ENCODE measurements at places on chromosomes 12 and 14.

DNA sequence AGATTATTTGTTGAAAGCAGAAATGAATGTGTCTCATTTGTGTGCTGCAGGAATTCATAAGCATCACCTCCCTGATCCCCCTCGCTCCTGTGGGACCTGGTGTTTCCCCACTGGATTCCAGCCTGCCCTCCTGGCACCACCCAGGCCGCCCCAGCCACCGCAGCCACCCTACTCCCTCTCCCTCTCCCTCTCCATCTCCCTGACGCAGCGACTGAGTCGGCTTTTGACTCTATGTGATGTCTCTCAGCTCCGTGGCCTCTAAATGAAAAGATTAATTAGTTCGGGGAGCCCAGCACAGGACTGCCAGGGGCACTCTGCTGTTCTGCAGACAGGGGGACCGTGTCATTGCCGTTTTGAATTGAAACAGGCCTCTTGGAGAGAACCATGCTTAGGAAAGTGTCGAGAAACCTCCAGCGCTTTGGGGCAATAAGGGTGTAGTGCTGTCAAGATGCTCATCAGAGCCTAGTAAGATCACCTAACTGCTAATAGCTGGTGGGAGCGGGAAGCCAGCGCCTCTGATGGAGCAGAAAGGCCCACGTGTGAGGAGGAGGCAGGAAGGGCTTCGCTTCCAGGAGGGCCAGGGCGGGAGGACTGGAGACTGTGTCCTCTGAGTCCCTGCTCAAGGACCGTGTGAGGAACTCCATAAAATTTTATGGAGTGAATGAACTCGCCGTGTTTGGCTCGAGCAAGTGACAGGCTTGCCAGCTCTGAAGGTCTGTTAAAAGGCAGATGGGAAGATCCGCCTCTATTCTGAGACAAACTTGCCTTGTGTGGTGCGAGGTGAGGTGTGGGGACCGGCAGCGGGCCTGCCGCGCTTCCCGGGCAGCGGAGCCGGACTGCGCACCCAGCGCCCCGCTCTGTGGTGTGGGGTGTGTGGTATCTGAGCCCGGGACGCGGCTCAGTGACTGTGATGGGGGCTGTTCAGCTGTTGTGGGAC, 157.4 kb upstream of the C14orf180 start:
- no peak for DNase-seq

DNA sequence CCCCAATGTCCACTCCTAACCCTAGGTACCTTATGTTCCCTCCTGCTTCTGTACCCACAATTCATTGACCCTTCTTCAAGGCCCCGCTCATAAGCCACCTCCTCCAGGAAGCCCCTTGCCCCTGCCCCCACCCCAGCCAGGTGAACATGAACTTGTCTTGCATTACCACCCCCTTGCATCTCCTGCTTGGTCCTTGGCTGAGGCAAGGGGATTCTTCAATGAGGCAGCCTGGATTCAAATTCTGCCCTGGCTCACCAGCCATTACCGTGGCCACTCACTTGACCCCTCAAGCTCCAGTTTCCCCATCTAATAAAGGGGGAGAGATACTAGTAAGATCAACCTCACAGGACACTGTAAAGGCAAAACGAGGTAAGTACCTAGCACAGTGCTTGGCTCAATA, 193.1 kb downstream of the DICER1 start:
- no peak for DNase-seq

GRCh38 chr12:47155457-47156166, 75.9 kb upstream of the AMIGO2 start:
- no peak for DNase-seq

DNA sequence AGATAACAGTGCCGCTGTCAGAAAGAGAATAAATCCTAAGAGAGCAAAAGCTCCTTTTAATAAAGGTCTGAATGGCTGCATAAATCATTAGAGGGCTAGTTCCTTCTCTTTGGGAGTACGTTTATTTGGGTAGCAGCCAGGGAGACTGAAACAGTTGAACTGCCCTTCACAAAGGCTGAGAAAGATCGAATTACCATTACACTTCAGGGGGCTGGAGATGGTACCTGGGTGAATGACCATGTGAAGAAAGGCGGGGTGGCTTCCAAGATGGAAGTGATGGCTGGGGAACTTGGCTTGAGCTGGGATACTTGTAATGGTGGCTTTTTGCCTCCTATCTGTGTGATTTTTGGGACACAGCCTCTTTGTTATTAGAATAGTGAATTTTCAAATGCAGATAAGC, 1.7 kb upstream of the FGD4 start:
- DNase-seq, result no peak

GRCh38 chr14:85293612-85294234, 236.2 kb upstream of the FLRT2 start:
- DNase-seq, result no peak

GRCh38 chr14:94374749-94375260, 13.6 kb downstream of the SERPINA1 start:
- DNase-seq, result no peak

- DNase-seq, result no peak
These were observed 127.4 kb upstream of the ATF1 start for GRCh38 chr12:50636505-50636904.

DNA sequence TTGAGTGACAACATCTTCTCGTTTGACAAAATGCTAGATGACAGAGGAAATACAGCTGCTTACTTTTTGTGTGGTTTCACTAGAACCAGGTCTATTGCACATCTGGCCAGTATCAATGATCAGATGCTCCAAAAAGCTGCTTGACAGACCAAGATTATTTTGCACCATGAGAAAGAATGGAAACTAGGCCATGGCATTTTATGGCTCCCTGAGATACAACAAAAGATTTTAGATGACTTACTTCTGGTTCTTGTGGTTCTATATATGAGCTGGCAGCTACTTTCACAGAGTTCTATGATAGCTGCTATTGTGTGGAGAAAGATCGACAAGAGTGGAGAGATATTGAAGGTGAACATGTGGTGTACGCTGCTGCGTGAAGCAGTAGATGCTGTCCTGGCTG, 25.9 kb upstream of the PPFIBP1 start:
- DNase-seq, result no peak

- no peak for DNase-seq
These were observed 78.0 kb downstream of the DBX2 start for GRCh38 chr12:44972746-44973421.

DNA sequence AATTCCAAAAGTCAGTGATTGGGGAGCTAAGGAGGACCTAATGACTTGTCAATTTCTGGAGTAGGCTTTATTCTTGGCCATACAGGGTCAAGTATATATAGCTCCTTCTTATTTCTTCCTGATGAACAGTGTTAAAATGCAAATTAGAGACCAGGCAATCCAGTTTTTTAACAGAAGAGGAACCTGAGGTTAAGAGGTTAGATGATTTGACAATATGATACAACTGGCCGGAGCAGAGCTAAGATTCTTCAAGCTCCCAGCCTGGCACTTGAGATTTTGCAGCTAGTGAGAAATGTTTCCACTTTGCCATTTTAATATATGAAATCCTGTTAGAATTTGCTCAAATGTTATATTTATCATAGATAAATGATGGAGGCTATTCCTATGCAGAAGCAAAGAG, 204.0 kb downstream of the SSPN start:
- DNase-seq, result no peak

DNA sequence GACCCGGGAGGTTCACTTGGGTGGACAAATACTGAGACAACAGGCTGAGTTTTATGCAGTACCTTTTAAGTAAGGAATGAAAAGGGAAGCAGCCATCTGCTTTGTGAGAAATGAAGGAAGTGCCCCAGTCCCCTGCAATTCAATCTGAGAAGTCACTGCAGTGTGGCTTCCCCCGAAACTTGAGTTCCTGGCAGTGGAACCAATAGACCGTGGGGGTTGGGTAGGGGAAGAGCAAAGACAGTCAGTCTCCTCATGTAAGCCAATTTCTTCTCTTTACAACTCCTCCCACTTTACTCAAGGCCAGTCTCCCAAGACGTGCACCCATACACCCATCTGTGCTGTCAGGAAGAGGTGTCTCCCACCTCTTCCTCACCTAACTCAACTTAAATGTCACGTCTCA, 206.5 kb downstream of the BCAT1 start:
- DNase-seq, result no peak

- DNase-seq, result no peak
These were observed 4.6 kb upstream of the CEP128 start for GRCh38 chr14:80946187-80946586.

DNA sequence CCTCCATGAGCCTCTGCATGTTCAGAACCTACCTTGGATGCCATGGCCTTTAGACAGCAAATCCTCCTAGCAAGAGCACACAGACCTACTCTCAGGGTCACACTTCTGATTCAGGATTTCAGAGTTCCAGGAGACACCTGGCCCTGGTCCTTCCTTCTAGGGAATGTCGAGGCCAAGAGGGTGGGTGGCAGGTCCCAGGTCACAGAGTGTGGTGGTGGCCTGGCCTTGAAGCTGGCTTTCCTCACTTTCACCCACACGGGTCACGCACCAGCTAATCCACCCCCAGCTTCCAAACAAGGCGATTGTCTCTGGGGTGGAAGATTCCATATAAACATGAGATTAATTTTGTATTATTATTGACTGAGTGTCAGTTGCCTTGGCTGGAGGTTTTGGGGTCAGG, 328.3 kb upstream of the RTL1 start:
- no peak for DNase-seq

GRCh38 chr14:99346470-99347080, 74.6 kb upstream of the BCL11B start:
- no peak for DNase-seq

GRCh38 chr12:19915392-19916195, 452.7 kb upstream of the PDE3A start:
- no peak for DNase-seq

DNA sequence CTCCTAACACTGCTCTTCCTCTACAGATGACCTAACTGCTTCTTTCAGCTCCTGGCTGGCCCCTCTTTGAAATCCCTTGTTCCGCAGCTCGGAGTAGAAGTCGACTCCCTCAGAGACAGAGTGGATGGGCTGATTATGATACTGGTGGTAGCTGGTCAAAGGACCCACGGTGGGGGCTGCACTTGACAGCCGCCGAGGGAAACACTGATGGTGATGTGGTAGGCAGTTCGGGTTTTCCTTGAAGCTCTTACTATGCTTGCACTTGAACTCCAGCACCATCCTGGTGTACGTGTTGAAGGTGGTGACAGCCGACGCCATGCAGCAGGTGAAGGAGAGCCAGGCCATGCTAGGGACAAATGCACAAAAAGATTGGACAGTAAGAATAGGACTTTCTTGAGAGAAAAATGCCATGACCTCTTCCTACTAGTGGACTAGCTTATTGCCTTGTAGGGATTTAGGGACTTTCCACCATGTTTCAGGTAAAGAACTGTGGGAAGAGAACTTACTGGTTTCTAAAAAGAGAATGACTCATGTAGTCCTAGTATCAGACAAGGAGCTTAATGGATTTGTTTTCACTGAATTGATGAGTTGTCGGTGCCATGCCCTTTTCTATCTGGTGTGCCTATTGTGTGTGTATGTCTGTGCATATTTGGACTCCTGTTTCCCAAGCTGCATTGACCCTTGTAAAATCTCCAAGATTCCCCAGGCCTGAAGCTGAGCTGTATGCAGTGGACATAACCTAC, 18.4 kb downstream of the GSG1 start:
- DNase-seq, result no peak

DNA sequence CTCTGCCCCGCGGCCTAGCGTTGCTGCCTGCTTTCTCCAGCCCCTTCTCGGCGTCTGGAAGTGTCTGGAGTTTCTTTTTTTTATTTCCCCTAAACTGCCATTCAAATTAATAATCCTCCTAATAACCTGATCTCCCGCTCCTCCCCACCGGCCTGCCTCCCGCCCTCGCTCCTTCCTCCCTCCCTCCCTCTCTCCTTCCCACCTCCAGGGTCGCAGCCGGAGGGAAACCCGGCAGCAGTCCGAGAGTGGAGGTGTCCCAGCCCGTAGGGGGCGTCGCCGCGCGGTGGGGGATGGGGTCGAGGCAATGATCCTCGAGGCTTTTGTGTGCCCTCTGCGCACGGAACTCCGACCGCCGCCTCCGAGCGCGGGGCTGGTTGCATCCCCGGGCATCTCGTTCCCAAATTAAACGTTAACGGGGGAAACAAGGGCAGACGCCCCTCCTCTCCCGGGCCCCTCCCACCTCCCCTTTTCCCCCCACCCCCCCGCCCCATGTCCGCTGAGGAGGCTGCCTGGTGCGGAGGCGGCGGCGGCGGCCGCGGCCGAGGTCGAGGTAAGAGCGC, 1.0 kb upstream of the SOCS2 start:
- DNase-seq, result peak; percentile 38

DNA sequence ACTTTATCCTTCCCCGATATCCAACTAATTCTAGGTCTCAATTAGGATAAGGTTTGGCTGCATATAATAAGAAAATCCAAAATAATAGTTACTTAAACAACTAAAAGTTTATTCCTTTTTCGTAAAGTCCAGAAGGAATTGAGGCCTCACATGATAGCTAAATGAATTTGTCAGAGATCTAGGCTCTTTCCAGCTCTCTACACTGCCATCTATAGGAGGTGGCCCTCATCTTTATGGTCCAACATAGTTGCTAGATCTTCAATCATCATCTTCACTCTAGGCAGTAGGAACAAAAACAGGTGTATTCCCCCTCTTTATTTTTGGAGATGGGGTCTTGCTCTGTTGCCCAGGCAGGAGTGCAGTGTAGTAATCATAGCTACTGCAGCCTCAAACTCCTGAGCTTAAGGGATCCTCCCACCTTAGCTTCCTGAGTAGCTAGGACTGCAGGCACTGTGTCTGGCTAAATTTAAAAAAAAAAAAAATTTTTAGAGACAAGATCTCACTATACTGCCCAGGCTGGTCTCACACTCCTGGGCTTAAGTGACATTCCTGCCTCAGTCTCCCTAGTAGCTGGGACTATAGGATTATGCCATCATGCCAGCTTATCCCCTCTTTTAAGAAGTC, 46.5 kb upstream of the SAV1 start:
- no peak for DNase-seq

DNA sequence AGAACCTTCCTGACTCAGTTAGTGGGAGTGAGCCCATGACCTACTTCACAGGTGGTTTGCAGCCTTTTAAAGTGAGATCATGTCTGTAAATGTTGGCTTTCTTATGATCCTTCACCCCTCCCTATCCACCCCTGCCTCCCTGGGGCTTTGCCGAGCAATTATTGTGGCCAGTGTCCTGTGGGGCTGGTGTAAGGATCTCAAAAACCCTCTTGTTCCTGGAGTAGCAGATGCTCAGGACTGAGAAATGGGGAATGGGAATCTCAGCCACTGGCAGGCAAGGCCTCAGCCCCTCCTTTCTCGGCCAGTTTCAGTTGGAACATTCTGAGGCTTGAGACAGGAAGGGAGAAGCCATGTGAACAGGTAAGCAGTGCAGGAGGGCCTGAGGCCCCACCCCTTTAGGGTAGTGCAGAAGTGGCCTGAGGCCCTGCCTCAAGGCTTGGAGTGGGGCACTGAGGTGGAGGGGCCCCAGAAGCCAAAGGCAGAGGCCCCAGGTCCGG, 53.8 kb downstream of the PLEKHG3 start:
- DNase-seq, result no peak

DNA sequence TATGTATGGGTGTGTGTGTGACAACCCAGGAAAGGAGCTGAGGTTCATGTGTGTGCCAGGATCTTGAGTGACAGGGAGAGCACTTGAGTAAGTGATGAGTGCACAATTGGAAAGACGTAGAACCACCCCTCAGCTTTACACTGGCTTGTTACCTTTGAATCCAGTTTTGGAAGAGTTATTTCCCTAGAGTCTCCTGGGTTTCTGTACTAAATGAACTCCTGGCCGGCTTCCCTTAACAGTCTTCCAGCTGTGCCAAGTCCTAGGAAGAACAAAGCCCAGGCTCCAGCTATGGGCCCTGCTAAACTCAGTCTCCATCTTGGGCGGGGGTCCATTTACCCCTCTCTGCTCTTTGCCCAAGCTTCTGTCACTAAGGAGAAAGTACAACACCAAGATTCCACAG, 19.7 kb upstream of the NR1H4 start:
- DNase-seq, result no peak

GRCh38 chr12:13834241-13834640, 147.2 kb downstream of the GRIN2B start:
- no peak for DNase-seq
